Trophoblast cell (in vitro differentiated cells and primary cell): ENCODE measurements at places on chromosomes 4 and X.

- DNase-seq = peak; percentile 44
These were observed 229.5 kb downstream of the GALNTL6 start for GRCh38 chr4:172042714-172043114.

DNA sequence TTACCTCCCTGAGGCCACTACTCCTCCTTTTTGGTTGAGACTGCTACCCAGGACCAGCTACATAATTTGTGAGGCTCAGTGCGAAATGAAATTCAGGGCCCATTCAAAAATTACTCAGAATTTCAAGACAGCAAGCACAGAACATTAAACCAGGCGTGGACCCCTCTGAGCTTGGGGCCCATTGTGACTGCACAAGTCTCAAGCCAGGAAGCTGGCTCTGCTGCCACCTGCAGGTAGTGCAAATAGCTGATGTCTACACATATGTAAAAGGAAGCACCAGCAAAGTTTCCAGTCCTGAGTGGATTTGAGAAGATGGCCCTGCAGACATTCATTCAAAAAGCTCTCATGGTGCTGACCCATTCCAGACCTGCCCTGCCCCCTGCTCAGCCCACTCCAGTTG, 213.4 kb upstream of the LNX1 start:
- DNase-seq = peak; percentile 50

GRCh38 chr4:24662056-24662455, 77.7 kb upstream of the DHX15 start:
- DNase-seq = no peak

DNA sequence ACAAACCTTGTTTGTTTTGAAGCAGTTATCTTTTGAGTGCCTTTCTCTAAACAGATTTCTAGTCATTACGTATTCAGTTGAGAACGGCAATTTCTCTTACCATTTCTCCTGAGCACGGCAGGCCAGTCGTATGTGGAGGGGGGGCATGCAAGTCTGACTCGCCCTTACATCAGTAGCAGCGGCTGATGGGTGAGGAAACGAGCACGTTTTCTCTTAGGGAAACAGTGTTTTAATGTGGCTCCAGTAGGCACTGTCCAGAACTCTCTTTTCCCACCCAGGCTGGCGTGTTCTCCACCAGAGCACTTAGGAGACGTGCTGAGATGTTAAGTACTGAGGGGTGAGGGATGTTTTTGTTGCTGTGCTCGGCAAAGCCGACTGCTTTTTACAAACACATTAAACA, 240.5 kb downstream of the STIM2 start:
- no peak for DNase-seq

DNA sequence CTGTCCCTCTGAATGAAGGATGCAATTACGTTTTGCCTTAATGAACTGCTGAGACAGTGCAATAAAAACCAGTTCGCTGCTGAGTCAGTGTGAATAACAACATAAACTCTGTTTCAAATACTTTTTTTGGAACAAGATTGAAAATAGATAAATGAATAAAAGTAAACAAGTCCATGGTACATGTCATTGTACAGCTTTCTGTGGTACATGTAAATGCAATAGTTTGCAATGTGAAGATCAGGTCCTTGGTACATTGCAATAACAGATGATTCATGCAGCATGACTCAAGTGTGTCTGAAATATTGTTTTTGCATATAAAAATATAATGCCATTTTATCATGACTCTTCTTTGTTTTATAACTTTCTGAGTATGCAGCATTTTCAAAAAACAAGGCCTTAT, 193.4 kb upstream of the PACRGL start:
- no peak for DNase-seq

DNA sequence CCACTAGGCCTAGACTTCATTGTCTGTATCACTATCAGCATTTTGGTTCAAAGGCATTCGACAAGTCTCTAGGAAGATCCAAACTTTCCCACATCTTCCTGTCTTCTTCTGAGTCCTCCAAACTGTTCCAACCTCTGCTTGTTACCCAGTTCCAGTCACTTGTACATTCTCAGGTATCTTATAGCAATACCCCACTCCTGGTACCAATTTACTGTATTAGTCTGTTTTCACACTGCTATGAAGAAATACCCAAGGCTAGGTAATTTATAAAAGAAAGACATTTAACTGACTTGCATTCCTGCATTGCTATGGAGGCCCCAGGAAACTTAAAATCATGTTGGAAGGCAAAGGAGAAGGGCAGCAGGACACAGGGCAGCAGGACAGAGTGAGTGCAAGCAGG, 293.9 kb downstream of the ARAP2 start:
- no peak for DNase-seq

- no peak for DNase-seq
These were observed 2.5 kb downstream of the NYX start for GRCh38 chrX:41449615-41450014.

- peak; percentile 27 for DNase-seq
These were observed 662.8 kb downstream of the TLL1 start for GRCh38 chr4:166535865-166536264.

- DNase-seq = no peak
These were observed 54.7 kb downstream of the CD38 start for GRCh38 chr4:15832523-15833451.

DNA sequence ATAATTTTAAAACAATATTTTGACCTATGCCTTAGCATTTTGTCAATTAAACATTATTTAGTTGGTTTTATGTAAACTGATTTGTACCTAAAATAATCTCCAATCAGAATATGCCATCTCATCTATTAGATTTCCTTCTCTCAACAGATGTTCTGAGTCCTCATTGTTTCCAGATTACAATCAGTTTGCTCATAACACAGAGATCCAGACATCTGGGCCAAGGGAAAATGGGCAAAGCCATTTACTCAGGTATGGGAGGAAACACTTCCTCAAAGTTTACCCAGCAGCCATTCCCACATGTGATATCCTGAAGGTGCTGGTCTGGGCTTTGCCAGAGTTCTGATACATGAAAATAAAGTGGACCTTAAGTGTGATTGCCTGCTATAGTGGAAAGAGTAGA, 217.9 kb upstream of the GPC4 start:
- DNase-seq = peak; percentile 71

- DNase-seq = no peak
These were observed 330.3 kb downstream of the TRAM1L1 start for GRCh38 chr4:116755051-116755450.

- no peak for DNase-seq
These were observed 36.6 kb downstream of the MAGEE2 start for GRCh38 chrX:75748431-75748830.

GRCh38 chrX:49991758-49992157, 69.4 kb downstream of the CLCN5 start:
- DNase-seq = no peak

DNA sequence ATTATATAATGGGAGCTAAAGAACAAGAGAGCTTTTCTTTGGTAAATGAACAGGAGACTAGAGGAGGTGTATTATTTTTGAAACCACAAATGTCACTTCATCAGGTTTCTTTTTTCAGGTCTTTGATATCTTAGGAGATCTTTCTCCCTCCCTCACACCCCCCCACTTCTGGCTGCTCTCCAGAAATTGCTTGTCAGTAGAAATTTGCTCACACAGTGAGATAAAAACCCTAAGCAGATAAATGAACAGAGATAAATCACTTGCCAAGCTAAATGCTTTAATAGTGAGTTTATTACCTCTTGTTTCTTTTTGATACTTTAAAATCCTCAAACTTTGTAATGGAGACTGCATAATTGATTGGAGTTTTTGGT, 421.2 kb upstream of the TENM3 start:
- no peak for DNase-seq

- peak; percentile 0 for DNase-seq
These were observed 3.4 kb downstream of the UGT2A1 start for GRCh38 chr4:69649629-69650028.

DNA sequence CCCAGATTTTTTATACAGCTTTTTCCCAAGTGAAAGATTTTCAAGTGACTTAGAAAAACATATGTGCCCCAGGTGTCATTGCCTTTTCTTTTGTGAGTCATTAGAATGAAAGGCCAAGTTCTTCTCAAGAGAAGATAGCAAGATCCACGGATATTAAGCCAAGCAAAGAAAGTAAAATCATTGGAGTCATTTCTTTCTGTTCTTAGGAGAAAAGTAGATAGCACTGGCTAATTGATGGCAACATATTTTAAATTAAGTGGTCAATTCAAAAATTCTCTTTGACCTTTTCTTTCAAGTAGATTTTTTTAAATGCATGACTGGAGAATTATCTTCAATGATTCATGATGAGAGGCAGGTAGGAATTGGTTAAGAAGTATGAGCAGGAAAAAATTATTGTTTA, 94.4 kb downstream of the HHIP start:
- no peak for DNase-seq

GRCh38 chr4:5463936-5464650, 244.3 kb downstream of the EVC2 start:
- no peak for DNase-seq

DNA sequence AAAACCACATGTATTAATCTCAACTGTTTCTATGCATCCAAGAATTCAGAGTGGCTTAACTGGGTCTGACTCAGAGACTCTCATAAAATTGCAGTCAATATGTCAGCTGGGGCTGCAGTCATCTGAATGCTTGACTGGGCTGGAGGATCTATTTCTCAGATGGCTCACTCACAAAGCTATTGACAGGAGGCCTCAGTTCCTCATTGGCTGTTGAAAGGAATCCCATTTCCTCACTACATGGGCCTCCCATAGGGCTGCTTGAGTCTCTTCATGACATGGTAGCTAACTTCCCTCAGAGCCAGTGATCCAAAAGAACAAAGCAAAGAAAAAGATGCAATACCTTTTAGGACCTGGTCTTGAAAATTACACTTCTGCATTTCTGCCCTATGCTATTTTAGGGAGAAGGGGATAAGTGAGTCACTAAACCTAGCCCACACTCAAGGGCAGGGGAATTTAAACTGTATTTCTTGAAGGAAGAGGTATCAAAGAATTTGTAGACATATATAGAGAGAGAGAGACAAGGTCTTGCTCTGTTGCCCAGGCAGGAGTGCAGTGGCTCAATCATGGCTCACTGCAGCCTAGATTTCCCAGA, 9.8 kb downstream of the SCFD2 start:
- no peak for DNase-seq

DNA sequence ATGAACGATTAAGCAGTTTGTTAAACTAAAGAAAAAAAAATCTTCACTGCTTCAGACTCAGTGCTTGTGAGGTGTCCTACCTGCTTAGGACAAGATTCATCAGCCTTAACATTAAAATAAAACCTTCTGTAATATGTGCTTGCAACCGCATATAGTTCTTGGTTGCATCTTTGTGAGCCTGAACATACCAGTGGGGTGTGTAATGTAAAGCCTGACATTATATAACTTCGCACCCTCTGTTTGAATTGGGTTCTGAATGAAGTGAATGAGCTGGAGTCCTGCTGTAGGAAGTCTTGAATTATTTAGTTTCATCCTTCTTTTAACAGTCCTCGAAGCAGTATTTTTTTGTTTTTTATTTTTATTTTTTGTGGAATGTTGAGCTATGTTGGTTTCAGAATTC, 3.1 kb downstream of the KDM6A start:
- DNase-seq = no peak

GRCh38 chr4:128475597-128475996, 188.0 kb upstream of the PGRMC2 start:
- no peak for DNase-seq

- no peak for DNase-seq
These were observed 24.1 kb upstream of the TMEM150C start for GRCh38 chr4:82585690-82586435.

- DNase-seq = peak; percentile 62
These were observed 43.8 kb upstream of the WDR1 start for GRCh38 chr4:10160281-10160856.

- no peak for DNase-seq
These were observed 852 bp upstream of the WDR44 start for GRCh38 chrX:118345045-118345463.

DNA sequence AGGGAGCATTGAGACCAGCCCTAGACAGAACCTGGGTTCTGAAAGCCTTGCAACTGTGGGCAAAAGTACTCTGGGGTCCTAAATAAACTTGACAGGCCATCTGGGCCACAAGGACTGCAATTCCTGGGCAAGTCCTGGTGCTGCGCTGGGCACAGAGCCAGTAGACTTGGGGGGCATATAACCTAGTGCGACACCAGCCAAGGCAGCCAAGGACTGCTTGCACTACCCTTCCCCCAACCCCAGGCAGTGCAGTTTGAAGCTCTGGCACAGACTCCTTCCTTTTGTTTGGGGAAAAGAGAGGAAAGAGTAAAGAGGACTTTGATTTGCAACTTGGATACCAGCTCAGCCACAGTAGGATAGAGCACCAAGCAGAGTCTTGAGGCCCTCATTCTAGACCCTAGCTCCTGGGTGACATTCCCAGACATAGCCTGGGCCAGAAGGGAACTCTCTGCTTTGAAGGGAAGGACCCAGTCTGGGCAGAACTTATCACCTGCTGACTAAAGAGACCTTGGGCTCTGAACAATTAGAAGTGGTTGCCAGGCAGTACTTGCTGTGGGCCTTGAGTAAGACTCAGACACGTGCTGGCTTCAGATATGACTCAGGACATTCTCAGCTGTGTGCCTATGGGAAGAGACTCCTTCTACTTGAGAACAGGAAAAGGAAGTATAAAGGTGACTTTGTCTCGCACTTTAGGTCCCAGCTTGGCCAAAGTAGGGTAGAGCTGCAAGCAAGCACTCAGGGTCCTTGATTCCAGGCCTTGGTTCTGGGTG, 522.8 kb downstream of the GLUD2 start:
- DNase-seq = peak; percentile 6

GRCh38 chrX:122047261-122047660, 999.9 kb downstream of the GLUD2 start:
- no peak for DNase-seq

DNA sequence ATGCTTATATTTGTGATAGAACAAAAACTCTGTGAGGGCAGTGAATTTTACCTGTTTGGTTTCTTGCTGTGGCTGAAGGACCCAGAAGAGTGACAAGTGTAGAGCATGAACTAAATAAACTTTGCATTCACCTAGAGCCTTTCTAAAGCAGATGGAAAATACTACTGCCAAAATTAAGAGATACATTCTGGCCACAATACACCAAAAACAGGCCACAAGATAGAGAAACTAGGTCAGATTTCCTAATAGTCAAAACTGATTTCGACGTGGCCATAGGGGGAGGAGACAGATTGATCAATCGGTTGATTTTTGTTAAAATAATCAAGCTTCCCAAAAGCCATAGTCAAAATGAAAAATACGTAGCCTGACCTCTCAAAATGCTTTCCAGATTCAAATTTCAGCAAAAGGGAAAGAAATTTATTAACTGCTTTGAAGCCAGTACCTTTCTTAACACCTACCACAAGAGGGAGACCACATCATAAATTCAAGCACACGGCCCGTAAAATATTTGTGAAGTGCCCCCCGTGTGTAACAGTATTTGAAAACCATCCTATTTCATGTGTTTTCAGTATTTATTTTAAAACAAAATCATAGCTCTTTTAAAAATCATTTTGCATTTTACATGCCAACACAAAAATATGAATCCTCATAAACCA, 132.4 kb downstream of the CORIN start:
- peak; percentile 6 for DNase-seq

DNA sequence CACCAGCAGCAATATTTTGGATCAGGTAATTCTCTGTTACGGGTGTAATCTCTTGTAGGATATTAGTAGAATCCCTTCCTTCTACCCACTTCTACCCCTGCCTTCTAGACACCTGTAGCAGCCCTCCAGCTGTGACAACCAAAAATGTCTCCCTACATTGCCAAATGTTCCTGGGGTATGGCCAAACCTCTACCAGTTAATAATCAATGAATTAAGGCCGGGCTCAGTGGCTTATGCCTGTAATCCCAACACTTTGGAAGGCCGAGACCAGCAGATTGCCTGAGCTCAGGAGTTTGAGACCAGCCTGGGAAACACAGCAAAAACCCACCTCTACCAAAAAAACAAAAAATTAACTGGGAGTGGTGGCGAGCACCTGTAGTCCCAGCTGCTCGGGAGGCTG, 9.9 kb downstream of the MAML3 start:
- DNase-seq = no peak
